ENCODE measurements at places on chromosomes 5 and 9. TPM values are rescaled to one million over a fixed set of nuclear protein-coding genes. Genes with fewer than 3 reads are reported as not detected.

DNA sequence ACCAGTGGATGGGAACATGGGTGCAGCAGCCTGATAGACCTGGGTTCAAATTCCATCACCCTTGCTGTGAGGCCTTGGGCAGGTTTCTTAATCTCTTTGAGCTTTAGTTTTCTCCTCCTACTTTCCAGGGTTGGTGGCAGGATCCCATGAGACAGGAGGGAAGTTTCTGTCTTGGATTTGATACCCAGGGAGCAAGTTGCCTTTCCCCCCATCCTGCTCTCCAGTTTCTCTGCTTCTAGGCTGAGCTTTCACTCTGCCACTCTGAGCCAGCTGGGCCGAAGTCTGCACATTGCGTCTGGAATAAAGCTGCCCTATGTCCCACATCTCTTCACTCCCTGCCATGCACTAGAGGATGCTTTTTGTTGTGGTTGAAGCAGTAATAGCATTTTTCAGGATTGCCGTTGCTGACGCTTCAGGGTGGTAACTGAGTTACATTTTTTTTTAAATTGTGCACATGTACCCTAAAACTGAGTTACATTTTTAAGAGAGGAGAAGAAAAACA lies 40.5 kb upstream of the ANGPTL2 start:
- H3K4me3 ChIP-seq = no peak overlapping the region
- H3K27me3 ChIP-seq = no peaks in the 10 kb centered on the region
- DNase-seq = no peak
- H3K36me3 ChIP-seq = no peaks in the 10 kb centered on the region
- H3K27ac ChIP-seq = no peak overlapping the region
- peaks cover 4% of the 10 kb centered on the region for H3K4me1 ChIP-seq

Gene PLCXD3
- 2.0 TPM for total RNA-seq

DNA sequence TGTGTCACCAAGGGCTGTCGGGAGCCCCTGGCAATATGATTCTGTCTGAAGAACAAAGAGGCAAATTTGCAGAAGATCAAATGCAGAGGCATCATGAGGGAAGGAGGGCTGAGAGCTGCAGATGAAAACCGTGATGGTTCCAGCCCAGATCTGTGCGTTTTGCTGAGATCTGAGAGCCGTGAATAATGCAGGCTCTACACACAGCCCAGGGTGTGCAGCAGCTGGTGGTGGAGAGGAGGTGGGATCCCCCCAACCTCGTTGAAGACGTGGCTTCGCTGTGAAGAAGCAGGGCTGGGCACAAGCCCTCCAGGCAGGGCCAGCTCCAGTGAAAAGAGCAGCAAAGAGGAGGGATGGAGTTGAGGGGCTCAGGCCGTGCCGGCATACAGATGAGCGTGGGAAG lies 75.5 kb downstream of the TSPAN17 start:
- no peak overlapping the region for H3K27ac ChIP-seq
- no peaks in the 10 kb centered on the region for H3K4me1 ChIP-seq
- DNase-seq = no peak
- peaks cover 27% of the 10 kb centered on the region for H3K27me3 ChIP-seq
- no peak overlapping the region for H3K4me3 ChIP-seq

DNA sequence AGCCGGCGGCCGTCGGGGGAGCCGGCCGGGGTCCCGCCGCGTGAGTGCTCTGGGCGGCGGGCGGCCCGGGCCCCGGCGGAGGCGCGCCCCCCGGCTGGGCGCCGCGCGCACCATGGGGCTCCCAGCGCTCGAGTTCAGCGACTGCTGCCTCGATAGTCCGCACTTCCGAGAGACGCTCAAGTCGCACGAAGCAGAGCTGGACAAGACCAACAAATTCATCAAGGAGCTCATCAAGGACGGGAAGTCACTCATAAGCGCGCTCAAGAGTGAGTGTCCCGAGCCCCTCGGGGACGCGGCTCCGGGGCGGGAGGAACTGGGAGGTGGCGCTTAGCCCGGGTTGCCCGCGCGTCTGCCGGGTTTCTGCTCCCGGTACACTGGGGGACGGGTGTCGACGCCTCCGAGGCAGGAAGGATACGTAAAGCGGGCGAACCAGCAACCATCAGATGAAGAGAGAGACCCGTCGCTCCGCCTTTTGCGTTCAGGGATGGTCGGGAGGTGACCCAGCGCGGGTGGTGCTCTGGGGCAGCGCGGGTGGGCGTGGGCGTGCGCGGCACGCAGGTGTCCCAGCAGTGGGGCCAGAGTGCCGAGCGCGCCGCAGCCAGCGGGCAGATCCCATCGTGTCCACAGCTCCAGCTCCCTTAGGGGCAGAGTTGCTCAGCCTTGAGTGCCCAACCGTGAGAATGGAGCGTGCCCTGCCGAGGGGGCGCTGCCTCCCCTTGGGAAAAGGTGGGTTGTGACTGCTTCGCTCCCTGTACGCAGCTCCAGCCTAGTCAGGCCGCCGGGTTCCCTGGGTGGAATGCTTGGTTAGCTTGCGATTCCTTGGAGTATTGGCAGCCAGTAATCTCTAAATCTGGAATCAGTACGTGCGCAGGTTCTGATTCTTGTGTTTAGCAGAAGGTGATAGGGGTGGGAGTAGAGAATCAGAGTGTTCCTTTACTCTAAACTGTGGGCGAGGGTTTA lies 753 bp downstream of the ARHGAP26 start:
- DNase-seq = peak; percentile 65
- H3K4me1 ChIP-seq = no peaks in the 10 kb centered on the region
- peak overlapping the region; percentile 94 for H3K27ac ChIP-seq
- H3K27me3 ChIP-seq = no peaks in the 10 kb centered on the region

Gene PCDHGA6
- 8.3 TPM for total RNA-seq

Gene PCDHAC1
- 2.5 TPM for total RNA-seq

DNA sequence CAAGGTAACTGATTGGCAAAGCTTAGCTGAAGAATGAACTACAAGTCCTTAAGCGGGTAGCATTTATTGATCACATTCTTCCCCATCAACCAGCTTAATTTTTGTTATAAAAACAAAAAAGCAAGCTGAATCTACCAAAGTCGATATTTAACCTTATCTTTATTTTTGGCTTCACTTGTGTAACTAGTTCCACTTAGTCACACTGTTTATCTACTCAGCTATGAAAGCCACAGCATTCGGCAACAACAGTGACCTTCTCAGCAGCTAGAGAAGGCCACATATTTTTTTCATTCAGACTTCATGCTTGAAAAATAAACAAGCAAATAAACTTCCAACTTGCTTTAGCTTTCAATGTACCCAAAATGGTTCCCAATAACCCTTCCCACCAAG lies 69.4 kb downstream of the KLHL3 start:
- no peaks in the 10 kb centered on the region for H3K4me1 ChIP-seq
- no peak overlapping the region for H3K4me3 ChIP-seq
- DNase-seq = no peak
- H3K27me3 ChIP-seq = no peaks in the 10 kb centered on the region

DNA sequence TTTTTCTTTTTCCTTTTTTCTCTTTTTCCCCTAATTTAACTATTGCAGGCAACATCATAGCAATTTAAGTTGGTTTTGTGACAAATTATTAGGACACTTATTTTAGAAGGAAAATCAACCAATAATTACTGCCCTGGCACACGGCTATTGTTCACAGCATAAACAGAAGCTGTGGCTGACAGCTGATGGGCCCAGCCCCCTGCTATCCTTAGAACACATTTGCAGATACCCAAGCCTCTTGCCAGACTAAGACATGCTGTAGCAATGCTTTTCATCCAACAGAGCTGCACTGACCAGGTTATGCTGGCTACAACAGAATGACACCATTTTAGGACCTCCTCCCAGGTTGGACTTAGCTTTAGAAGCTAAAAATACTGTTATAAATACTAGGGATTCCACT lies 852.7 kb upstream of the DMAC1 start:
- no peak for DNase-seq
- no peaks in the 10 kb centered on the region for H3K27me3 ChIP-seq
- no peaks in the 10 kb centered on the region for H3K36me3 ChIP-seq
- H3K27ac ChIP-seq = no peak overlapping the region
- H3K4me3 ChIP-seq = no peak overlapping the region
- no peaks in the 10 kb centered on the region for H3K4me1 ChIP-seq

GRCh38 chr9:76629205-76629990 lies 134.8 kb upstream of the PCA3 start:
- no peaks in the 10 kb centered on the region for H3K36me3 ChIP-seq
- DNase-seq = no peak
- H3K27ac ChIP-seq = no peak overlapping the region
- H3K4me1 ChIP-seq = no peaks in the 10 kb centered on the region
- no peaks in the 10 kb centered on the region for H3K27me3 ChIP-seq

DNA sequence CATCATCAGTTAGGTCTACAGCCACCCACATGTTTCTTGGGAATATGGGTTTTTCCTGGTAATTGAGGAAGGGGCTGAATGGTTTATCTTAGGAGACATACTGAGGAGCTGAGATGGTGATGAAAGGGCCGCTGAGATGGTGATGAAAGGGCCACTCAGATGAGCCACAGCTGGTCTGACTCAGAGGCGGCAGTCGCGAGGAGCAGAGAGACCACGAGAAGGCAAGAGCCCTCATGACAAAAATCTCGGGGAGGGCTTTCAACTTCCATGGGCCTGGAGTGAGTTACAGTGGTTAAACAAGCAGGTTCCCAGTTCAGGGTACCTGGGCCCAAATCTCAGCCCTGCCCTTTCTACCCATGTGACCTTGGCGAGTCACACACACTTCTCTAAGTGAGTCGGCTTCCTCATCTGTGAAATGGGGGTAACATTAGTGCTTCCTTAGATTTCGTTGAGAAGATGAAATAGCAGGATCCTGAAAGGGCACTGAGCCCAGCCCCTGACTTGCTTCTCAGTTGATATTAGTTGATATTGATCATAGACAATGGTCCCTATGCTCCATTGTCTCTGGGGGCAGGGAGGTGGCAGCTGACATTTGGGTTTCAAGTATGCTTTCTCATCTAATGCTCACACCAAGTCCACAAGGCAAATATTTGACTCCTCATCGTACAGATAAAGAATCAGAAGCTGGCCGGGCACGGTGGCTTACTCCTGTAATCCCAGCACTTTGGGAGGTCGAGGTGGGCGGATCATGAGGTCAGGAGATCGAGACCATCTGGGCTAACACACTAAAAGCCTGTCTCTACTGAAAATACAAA lies 169.5 kb downstream of the RGS3 start:
- H3K27me3 ChIP-seq = no peaks in the 10 kb centered on the region
- H3K4me1 ChIP-seq = no peaks in the 10 kb centered on the region
- no peak overlapping the region for H3K27ac ChIP-seq
- DNase-seq = no peak
- H3K36me3 ChIP-seq = no peaks in the 10 kb centered on the region

DNA sequence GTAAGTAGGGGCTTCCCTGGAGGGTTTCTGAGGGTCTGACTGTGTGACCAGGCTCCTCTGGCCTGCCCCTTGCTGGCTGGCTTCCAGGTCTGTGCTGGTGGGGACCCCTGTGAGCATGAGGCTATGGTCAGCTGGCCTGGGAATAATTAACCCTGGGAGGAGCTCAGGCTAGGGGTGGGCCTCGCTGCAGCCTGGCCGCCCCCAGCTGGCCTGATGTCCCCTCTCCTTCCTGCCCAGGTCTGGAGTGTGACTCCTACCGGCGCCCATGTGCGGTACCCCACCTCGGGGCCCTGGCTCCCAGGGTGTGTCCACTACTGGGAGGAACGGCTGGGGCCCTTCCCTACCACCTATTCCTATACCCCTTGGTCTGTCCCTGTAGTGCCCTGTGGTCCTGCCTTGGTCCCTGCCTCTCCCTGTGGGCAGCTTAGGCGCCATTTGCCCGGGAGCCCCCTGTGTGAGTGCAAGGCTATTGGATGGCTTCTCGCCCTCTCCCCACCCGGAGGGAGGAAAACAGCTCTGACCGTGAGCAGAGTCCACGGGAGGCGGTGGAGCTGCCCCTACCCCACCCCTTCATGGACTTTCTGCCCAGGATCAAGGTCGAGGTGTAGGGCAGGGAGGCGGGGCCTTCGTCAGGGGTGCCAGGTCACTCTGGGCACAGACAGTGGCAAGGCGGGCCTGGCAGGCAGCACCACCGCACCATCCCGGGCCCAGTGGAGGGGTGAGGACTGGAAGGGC lies 9.4 kb downstream of the RXRA start:
- H3K36me3 ChIP-seq = no peaks in the 10 kb centered on the region
- H3K27me3 ChIP-seq = no peaks in the 10 kb centered on the region
- DNase-seq = no peak
- no peak overlapping the region for H3K4me3 ChIP-seq

Gene SLC2A6
- 2.0 TPM for total RNA-seq

Measured in breast epithelium (tissue), 4 donors.